ENCODE measurements at places on chromosomes 12 and 14. TPM values are rescaled to one million over a fixed set of nuclear protein-coding genes. Genes with fewer than 3 reads are reported as not detected.
A peak's percentile ranks its signal among the peaks of the same experiment; 100 is the strongest.

Gene GPR135
- polyA plus RNA-seq: 2.4 TPM

DNA sequence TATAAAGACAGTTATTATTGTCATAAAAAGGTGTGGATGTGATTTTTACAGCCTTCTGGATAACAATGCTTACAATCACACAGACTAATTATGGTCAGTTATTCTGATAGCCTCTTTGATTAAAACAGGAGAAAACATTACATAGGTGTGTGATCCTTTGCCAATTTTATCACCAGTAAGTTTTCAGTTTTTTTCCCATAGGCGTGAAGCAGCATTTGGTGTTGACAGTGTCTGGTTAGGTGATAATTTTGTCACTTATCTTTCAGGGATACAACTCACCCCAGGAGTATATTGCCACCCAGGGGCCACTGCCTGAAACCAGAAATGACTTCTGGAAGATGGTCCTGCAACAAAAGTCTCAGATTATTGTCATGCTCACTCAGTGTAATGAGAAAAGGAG is 208.8 kb downstream of the EPS8 start:
- no peak for DNase-seq

DNA sequence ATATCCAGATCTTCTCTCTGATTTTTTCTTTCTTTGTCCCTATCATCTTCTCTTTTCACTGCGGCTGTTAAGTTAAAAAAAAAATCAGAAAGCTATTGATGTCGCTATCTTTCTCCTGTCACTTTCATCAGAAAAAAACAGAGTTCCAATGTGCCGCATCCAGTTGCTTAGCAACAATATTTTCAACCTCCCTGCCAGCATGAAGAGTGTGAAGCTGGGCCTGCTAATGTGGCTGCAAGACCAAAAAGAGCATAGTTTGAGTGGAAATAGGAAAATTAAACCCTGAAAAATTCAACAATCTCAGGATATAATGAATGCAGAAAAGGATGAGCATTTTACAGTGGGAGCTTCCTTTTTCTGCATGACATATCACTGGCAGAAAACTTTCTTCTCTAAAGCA is 1025.4 kb upstream of the LRFN5 start:
- no peak for DNase-seq

DNA sequence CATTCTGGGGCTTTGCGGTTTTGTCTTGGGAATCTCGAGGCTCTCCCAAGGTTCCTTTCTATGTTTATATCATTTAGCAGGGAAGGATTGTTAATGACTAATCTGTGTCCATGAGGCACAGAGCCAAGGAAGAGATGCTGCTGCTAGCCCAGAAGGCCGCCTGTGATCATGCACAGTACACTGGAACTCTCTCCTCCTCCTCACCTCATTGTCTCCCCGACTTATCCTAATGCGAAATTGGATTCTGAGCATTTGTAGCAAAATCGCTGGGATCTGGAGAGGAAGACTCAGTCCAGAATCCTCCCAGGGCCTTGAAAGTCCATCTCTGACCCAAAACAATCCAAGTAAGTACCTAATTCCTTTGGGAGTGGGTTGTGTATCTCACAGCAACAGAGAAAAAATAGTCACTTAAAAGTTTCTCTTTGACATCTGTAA is at the start of gene NR1H4:
NR1H4 (plus strand) TSS at position 151 of the 435 bp plus-strand sequence. CDS start 19,458 bp downstream, outside the sequence.
- DNase-seq: peak; percentile 16

Gene LRP1-AS
- not detected for polyA plus RNA-seq

GRCh38 chr14:55760789-55761566 is 181.0 kb downstream of the KTN1 start:
- DNase-seq: no peak

Gene SYNDIG1L
- polyA plus RNA-seq: not detected

Gene ATF7
- polyA plus RNA-seq: 21.7 TPM

GRCh38 chr12:56894698-56895368 is 39.4 kb downstream of the SDR9C7 start:
- DNase-seq: no peak

GRCh38 chr12:56759263-56759908 is 3.7 kb upstream of the HSD17B6 start:
- no peak for DNase-seq

- DNase-seq: no peak
These were observed 25.3 kb upstream of the CLMN start for GRCh38 chr14:95345032-95345431.

DNA sequence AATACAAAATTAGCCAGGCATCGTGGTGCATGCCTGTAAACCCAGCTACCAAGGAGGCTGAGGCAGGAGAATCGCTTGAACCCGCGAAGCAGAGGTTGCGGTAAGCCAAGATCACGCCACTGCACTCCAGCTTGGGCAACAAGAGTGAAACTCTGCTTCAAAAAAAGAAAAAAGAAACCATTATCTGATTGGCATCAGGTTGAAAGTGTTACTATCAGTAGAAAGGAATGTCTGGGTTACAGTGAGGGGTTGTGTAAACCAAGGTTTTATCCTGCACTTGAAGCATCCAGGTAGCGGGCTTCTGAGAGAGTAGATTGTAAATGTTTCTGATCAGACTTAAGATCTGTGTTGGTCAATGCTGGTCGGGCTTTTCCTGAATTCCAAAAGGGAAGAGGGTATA is 14.1 kb upstream of the OXA1L start:
- DNase-seq: no peak

GRCh38 chr14:49962621-49963020 is 69.7 kb downstream of the ARF6 start:
- DNase-seq: no peak

DNA sequence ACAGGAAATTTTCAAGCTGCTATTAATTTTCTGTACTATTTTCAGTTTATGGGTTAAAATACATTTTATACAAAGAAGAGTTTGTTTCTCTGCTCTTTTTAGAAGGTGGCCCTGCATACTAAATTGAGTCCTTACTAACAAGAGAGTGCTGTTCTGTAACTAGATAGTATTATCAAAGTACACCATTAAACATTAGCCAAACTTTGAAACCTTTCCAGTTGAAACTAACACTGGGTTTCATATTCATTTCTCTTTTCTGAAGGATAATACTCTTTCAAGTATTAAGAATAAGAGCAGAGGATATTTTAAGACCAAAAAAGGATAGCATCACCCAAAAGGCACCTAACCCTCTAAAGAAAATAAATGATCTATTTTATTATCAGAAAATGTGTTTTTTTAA is 47.2 kb downstream of the PEBP1 start:
- no peak for DNase-seq

Gene BEST3
- polyA plus RNA-seq: 0.14 TPM

- no peak for DNase-seq
These were observed 44.0 kb upstream of the SINHCAF start for GRCh38 chr12:31369712-31370521.

Gene SOAT2
- polyA plus RNA-seq: not detected

GRCh38 chr12:115380546-115381120 is 696.7 kb upstream of the TBX3 start:
- no peak for DNase-seq

Gene PTPN11
- polyA plus RNA-seq: 137 TPM

Gene RHOJ
- polyA plus RNA-seq: 62.7 TPM

DNA sequence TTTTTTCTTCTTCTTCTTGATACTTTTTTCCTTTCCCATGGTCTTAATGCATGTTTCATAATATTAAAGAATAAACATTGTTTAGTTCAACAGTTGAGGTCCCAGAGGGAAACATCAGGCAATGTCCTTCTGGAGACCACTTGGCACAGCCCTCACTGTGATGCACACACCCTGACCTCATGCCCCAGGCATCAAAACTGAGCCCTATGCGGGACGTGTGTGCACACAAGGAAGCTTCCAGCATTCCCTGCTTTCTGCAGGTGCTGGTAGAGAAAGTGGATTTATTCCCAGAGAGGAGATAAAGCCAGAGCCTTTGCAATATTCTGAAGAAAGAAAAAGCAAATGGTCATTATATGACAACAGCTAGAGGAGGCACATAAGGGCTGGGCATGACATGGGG is 16.0 kb upstream of the CMKLR1 start:
- DNase-seq: no peak

- no peak for DNase-seq
These were observed 68.7 kb upstream of the STXBP6 start for GRCh38 chr14:25118671-25119070.

GRCh38 chr14:62443796-62444195 is 601.5 kb downstream of the KCNH5 start:
- DNase-seq: peak; percentile 54

Gene KRT80
- 2.1 TPM for polyA plus RNA-seq

- DNase-seq: no peak
These were observed 22.1 kb downstream of the SLC6A13 start for GRCh38 chr12:240566-240965.

- DNase-seq: no peak
These were observed 177.2 kb upstream of the NPAS3 start for GRCh38 chr14:32761381-32761968.

Gene LRTM2
- polyA plus RNA-seq: not detected

- DNase-seq: no peak
These were observed 1.7 kb downstream of the CREBL2 start for GRCh38 chr12:12613344-12613743.

- no peak for DNase-seq
These were observed 19.0 kb upstream of the NUDT14 start for GRCh38 chr14:105200074-105200473.

GRCh38 chr14:60189923-60190840 is 25.0 kb upstream of the DHRS7 start:
- no peak for DNase-seq

Gene CLEC9A
- polyA plus RNA-seq: not detected

Gene ETFBKMT
- polyA plus RNA-seq: 2.0 TPM

- no peak for DNase-seq
These were observed 245.9 kb upstream of the DDHD1 start for GRCh38 chr14:53399057-53399456.

GRCh38 chr12:81610955-81611889 is 147.9 kb downstream of the PPFIA2 start:
- no peak for DNase-seq

DNA sequence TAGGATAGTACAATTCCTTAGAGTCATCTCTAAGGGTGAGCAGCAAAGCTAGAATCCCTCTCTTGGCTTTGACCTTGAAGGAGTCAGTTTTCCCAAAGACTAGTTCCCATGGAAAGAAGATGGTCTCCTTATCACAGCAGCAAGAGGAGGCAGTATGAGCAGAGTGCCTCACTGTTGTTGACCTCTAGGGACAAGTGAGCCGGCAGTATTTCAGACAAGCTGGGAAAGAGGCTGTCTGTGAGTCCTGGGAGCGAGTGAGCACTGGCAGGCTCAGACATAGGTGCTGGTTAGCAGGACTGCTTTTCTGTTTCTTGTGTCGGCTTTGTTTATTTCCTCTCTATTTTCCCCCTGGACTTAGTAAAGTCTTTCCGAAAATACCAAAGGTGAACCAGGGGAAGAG is 60.7 kb downstream of the NTF3 start:
- DNase-seq: no peak

Gene C12orf76
- polyA plus RNA-seq: 9.2 TPM

Gene CIDEB
- 0.31 TPM for polyA plus RNA-seq

DNA sequence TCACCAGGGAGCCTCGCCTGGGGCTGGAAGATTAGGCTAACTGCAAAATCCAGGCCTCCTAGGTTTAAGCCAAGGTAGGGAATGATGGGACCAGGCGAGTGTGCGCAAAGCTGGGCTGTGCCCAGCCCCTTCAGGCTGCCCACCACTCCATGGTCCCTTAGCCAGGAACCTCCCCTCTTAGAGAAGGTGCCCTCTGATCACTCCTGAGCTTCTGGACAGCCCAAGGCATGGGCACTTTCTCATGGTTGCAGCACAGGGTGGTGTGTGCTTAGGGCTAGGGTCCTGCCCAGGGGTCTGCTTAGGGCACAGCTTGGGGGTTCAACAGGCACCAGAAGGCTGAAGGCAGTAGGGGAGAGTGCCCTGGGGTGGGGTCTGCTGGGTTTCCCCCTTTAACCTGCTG is 69.0 kb downstream of the PRIMA1 start:
- DNase-seq: no peak

- DNase-seq: no peak
These were observed 31.2 kb downstream of the CCDC59 start for GRCh38 chr12:82326905-82327503.

Gene FAM161B
- 2.6 TPM for polyA plus RNA-seq

All from AG04450 (cell line).